ENCODE measurements at places on chromosomes 6 and 20. TPM values are rescaled to one million over a fixed set of nuclear protein-coding genes. Genes with fewer than 3 reads are reported as not detected.

- DNase-seq, result no peak
Measured at GRCh38 chr20:5612581-5613301, 137.5 kb upstream of the SHLD1 start.

DNA sequence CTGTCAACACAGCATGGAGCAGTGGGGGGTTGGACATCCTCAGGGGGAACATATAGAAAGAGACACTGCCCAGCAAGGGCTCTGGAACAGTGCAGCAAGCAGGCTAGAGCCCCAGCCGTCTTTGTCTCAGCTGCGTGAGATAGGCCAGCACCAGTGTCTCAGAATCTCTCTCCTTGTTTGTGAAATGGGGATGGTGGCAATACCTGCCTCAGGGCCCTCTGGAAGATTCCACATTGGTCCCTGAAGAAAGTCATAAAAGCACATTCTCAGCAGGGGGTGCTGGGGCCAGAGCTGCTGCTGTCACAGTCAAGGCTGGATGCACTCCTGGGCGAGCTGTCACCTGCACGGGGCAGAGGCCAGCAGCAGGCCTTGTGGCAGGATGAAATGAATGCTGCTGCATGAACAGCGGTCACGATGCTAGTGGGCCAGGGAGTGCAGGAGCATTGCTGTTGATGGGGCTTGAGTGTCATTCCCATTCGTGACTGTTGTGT is 121.7 kb downstream of the SYCP2 start:
- DNase-seq, result peak; percentile 27

GRCh38 chr6:158812611-158813010 is 6.6 kb downstream of the EZR start:
- no peak for DNase-seq

- no peak for DNase-seq
Measured at GRCh38 chr20:34473262-34473883, 42.8 kb upstream of the DYNLRB1 start.

- DNase-seq, result no peak
Measured at GRCh38 chr6:142728910-142729481, 216.0 kb downstream of the HIVEP2 start.

- DNase-seq, result no peak
Measured at GRCh38 chr20:21004386-21005076, 101.6 kb downstream of the LINC00237 start.

DNA sequence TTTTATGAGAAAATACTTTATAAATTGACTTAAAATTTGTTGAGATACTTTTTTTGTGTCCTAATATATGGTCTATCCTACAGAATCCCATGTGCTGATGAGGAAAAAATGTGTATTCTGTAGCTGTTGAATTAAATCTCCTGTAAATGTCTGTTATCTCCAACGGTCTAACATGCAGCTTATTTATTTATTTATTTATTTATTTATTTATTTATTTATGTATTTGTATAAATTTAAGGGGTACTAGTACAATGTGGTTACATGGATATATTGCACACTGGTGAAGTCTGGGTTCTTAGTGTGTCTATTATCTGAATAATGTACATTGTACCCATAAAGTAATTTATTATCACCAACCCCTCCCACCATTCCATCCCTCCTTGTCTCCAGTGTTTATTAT is 315.5 kb downstream of the TENT5A start:
- no peak for DNase-seq

GRCh38 chr20:17403461-17403860 is 127.7 kb downstream of the BFSP1 start:
- no peak for DNase-seq

GRCh38 chr6:134356405-134356804 is 38.5 kb upstream of the SGK1 start:
- no peak for DNase-seq

DNA sequence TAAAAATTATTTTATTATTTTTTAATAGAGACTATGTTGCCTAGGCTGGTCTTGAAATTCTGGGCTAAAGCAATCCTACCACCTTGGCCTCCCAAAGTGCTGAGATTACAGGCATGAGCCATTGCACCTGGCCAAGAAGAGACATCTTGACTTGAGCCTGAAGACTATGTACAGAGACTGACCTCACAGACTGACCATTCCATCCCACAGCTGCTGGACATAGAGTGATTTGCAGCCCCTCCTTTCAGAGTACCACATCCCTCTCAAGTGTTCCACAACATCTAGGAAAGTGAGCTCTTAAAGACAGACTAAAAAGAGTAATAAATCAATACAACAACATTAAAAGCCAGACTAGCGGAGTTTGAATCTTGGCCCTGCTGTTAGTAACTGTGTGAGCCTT is 39.0 kb downstream of the RNF8 start:
- no peak for DNase-seq

GRCh38 chr6:89140347-89141156 is 5.3 kb upstream of the PM20D2 start:
- DNase-seq, result no peak

DNA sequence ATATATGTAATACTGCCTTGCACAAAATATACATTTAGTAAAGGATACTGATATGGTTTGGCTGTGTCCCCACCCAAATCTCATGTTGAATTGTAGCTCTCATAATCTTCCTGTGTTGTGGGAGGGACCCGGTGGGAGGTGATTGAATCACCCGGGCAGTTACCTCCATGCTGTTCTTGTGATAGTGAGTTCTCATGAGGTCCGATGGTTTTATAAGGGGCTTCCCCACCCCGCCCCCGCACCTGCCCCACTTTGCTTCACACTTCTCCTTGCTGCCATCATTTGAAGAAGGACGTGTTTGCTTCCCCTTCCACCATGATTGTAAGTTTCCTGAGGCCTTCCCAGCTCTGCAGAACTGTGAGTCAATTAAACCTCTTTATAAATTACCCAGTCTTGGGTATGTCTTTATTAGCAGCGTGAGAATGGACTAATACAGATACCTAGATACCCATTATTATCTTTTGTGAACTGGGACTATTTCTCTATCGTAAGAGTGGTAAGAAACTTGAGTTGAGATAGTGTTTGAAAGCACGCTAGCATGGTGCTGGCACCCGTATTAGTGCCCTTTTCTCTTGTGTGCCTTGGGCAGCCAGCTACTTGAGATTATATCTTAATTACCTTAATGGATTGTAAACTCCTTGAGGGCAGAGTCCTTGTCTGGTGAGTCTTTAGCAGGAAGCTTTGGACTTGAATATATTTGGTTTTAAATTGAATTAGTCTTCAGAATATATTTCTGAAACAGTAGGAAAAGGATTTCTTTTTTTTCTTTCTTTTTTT is 25.6 kb downstream of the TOP1 start:
- no peak for DNase-seq

- no peak for DNase-seq
Measured at GRCh38 chr6:70310063-70310694, 7.3 kb upstream of the COL9A1 start.

- DNase-seq, result no peak
Measured at GRCh38 chr6:109093732-109094415, 772 bp downstream of the SESN1 start.

DNA sequence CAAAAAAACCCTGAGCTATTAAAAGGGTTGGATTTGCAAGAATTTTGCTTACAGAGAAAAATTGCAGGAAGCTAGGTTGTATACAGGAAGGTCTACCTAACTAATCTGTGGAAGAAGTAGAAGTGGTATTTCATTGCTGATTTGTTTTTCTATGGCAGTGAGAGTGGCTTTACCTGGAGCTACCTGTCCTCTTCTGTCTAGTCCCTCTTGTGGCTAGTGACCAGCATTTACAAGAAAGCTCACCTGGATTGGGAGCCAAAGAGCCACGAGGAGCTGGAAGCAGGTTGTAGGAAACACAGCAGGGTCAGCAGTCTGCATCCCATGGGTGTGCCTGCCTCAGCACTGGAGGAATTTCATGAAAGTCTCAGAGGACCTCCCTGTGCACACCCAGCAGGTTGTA is 120.3 kb upstream of the RALGAPA2 start:
- DNase-seq, result no peak

DNA sequence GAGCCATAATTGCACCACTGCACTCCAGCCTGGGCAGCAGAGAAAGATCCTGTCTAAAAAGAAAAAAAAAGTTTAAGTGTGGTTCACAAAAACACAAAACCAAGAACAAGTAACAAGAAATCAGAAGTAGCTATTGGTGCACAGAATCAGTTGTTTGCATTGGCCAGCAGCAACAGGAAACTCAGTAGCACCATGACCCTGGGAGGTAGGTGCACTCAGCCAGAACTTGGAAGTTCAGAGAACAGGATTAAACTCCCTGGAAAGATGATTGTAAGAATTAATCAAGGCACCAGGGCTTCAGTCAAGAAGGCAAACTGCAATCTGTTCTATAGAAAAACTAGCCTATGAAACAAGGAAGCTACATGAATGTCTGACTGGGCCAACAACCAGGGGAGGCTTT is 267.9 kb downstream of the COL12A1 start:
- no peak for DNase-seq

DNA sequence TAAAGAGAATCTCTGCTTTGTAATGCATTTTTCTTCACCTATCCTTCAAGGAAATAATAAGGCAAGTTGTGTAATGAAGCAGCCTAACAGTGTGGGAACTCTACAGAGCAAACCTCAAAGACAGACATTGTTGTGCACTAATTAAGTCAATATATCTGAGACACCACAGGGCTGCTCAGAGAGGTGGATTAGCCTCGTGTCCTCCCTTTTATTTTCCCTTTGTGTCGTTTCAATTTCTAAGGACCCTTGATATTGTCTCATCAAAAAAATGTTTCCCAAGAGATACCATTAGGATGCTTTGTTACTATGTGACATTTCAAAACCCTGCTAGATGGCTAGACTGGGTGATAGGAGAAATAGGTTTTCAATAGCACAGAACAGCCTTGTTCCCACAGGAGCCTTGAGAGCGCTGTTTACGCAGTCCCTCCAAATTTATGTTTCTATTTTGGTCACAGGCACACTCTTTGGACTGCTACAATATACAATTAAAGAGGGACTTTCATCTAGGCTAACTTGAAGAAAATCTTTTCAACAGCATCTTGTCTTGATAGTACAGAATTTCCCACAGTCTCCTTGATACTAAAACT is 23.1 kb downstream of the UBE3D start:
- DNase-seq, result no peak

DNA sequence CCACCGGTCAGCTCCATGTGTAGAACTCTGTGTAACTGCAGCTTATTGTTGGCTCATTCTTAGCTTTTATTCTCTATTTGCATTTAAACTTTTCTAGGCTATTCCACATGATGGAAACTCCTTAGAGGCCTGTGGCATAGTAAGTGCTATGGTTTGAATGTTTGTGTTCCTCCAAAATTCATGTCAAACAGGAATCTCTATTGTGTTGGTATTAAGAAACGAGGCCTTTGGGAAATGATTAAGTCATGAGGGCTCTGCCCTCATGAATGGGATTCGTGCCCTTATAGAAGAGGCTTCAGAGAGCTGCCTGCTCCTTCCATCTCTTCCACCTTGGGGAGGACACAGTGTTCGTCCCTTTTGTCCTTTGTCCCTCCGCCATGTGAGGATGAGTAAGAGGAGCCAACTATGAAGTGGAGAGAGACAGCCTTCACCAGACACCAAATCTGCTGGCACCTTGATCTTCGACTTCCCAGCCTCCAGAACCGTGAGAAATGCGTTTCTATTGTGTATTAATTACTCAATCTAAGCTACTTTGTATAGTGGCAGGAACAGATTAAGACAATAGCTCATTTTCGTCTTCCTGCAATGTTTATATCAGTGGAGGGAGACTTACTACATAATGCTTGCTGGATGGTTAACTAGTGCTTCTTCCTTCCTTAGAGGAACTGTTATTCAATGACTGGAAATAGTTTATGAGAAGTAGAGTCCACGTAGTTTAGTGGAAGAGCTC is 361.1 kb downstream of the FARS2 start:
- no peak for DNase-seq

- no peak for DNase-seq
Measured at GRCh38 chr6:149988550-149989346, 25.0 kb downstream of the ULBP1 start.

GRCh38 chr6:7328243-7328642 is 15.2 kb upstream of the SSR1 start:
- DNase-seq, result no peak

The SLC44A4 gene
- total RNA-seq, result 1.5 TPM

The LST1 gene
- total RNA-seq, result 24.6 TPM

The PBOV1 gene
- total RNA-seq, result not detected

The SLC22A3 gene
- 61.0 TPM for total RNA-seq

The HRH3 gene
- total RNA-seq, result not detected

The MRPS10 gene
- 20.2 TPM for total RNA-seq

The ZNF341 gene
- 2.1 TPM for total RNA-seq

The ZBP1 gene
- total RNA-seq, result 0.88 TPM

The ZNF165 gene
- total RNA-seq, result 0.24 TPM

The MMUT gene
- total RNA-seq, result 24.2 TPM

The BPIFB4 gene
- total RNA-seq, result not detected

The FNDC1 gene
- total RNA-seq, result 1.4 TPM
